GM04503 (cell line): ENCODE measurements at places on chromosomes 13 and 19.
A peak's percentile ranks its signal among the peaks of the same experiment; 100 is the strongest.

DNA sequence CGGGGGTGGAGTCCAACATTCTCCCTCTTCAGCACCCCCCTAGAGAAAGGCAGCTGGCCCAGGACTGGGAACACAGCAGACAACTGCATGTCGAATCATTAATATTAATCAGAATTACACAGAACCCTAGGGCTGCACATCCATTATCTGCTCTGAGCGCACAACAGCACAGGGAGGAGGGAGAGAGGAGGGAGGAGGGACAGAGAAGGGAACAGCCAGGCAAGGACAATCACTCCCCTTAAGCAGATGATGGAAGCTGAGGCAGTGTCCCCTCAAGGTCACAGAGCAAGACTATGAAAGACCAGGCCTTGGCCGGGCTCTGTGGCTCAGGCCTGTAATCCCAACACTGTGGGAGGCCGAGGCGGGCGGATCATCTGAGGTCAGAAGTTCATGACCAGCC is 25.7 kb downstream of the TLE6 start:
- DNase-seq: no peak

DNA sequence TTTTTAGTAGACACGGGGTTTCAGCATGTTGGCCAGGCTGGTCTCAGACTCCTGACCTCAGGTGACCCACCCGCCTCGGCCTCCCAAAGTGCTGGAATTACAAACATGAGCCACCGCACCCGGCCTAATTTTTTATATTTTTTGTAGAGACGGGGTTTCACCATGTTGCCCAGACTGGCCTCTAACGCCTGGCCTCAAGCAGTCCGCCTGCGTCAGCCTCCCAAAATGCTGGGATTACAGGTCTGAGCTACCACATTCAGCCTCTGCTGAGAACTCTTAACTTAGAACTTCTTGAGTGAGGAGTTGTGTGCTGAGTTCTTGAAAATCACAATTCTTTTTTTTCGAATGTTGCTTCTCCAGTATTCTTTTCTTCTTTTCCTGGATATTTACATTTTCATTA is 112.2 kb downstream of the PAN3 start:
- no peak for DNase-seq

DNA sequence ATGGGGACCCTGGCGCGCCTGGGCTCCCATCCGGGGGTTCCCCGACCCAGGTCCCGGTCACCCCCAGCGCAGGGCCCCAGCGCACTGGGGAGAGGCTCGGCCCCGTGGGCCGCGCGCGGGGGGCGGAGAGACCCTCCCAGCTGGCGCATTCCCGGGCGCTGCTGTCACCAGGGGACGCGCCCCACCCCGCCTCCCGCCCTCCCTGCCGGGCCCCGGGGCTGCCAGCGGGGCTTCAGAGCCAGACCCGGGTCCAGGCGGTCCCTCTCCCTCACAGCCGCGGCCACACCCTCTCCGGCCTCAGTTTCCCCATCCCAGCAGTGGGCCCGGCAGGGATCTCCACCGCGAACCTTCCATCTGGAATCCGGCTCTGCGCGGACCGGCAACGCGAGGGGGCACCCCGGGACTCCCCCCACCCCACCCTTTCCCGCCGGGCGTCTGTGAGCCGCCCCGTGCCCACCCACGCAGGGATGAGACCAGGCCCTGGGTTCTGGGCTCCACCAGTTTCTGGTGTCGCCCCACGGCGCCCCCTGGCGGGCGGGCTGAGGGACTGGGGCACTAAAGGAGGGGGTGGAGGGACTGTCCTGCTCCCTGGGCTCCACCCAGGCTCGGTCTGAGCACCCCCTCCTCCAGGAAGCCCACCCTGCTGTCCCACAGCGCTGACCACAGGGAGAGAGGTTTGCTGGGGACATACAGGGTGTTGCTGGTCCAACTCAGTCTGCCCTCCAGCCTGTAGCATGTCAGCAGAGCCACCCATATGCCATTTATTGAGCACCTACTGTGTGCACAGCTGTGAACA is 878 bp upstream of the ADAMTSL5 start:
- DNase-seq: no peak

DNA sequence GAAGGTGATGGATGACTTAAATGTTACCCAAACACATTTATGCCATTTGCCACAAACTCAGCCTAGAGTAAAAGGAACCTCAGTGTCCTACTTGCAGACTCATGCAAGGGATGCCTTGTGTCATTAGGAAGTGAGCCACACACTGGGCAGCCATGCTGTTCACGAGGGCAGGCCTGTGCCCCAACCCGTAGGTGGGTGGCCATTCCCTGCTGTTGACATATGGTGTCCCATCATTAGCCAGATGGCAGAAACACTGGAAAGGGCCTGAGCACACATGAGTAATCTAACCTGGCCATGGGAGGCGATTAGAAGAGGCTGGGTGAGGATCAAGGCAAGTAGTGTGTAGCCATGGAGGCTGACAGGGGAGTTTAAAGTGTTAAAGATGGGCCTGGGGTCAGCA is 9.7 kb upstream of the LRCH1 start:
- no peak for DNase-seq

DNA sequence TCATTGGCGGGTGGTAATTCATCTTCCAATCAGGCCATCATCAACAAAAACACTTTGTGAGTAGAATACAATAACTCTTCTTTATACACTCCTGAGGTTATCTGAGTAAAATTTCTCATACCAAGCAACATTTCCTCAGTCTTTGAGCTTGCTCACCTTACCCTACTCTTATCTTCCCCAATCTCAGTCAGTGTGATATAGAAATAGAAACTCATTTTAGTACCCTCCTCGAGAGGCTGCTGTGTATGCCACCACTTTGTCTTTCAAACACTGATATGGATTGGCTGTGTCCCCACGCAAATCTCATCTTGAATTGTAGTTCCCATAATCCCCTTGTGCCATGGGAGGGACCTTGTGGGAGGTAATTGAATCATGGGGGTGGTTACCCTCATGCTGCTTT is 209.7 kb downstream of the RBM26 start:
- DNase-seq: no peak

DNA sequence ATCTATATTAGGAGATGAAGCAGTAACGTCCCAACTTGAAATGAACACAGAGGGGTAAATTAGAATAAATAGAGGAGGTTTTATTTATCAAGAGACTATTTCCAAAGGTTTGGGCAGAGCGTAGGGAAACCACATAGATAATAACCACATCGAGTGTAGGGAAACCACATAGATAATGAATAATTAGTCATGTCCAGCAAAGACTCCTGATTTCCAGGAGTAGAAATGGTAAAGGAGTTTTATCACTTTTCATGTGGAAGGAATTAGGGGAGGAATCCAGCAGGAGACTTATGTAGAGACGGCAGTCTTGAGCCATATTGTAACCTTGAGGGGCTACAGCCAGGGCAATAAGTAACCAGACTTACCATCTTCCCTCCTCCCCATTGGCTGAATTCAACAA is 136.3 kb upstream of the CSNK1A1L start:
- DNase-seq: no peak

- no peak for DNase-seq
Measured at GRCh38 chr19:16226878-16227836, 29.4 kb downstream of the AP1M1 start.

DNA sequence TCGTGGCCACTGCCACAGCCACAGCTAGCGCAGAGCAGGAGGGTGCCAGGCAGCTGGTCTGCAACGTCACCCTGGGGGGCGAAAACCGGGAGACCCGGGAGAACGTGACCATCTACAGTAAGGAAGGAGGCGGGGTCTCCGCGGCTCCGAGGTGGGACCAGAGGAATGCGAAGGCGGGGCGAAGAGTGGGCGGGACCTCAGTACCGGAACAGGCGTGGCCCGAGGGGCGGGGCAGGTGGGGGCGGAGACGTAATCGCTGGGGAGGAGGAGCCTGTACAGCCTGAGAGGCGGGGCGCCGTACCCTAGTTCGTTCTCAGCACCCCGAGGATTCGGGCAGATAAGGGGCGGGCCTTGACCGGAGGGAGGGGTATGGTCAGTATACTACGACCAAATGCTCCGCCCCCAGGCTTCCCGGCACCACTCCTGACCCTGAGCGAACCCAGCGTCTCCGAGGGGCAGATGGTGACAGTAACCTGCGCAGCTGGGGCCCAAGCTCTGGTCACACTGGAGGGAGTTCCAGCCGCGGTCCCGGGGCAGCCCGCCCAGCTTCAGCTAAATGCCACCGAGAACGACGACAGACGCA is 2.5 kb downstream of the ICAM5 start:
- DNase-seq: no peak

- no peak for DNase-seq
Measured at GRCh38 chr19:18972851-18973250, 31.8 kb upstream of the HOMER3 start.

GRCh38 chr13:110421696-110422385 is 114.8 kb downstream of the COL4A2 start:
- no peak for DNase-seq

GRCh38 chr19:56573914-56574313 is 6.6 kb downstream of the ZNF470 start:
- no peak for DNase-seq

- no peak for DNase-seq
Measured at GRCh38 chr19:1763648-1764639, 10.6 kb downstream of the ONECUT3 start.

GRCh38 chr13:44237881-44238421 is 135.7 kb upstream of the SERP2 start:
- no peak for DNase-seq

- DNase-seq: peak; percentile 82
Measured at GRCh38 chr19:4870025-4870700, 2.7 kb upstream of the PLIN3 start.

DNA sequence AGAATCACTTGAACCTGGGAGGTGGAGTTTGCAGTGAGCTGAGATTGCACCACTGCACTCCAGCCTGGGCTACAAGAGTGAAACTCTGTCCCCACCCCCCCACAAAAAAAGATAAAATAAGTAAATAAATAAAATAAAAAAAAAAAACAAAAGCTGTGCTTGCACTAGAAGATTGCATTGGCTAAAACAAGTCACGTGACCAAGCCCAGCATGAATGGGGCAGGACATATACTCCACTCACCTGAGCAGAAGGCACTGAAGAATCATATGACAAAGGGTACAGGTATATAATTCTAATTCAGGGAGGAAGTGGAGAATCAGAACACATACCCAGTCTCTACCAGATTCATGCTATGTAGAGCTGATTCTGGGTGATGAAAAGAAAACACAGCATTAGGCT is 36.6 kb downstream of the CYP4F22 start:
- no peak for DNase-seq

DNA sequence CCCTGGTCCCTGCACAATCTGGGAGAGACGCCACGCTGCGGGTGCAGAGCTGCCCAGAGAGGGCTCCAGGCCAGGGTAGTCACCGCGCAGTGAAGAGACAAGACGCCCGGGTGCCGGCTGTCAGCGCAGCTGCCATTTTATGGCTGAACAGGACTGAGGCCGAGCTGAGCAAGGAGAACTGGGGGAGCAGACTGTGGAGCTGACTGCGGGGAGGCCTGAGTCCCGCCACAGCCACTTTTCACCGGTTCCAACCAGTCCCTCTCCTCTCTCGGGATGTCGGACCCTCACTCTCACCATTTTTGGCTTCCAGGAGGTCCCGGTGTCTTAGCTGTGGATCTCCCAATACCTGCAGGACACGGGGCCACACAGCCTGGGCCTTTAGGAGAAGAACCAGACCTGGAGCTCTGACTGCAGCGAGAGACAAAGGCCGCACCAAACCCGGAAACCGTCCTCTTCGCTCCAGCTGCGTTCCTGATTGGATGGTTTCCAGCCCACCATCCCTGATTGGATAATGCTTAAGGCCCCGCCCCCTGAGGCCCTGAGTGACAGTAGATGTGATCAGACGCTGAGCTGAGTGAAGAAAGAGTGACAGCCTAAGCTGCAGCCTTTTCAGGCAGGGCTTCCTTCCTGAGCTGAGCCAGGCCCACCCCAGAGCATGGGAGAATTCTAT is at the start of gene ZNF626:
TSS of gene ZNF626 (minus strand) at position 422 of the 670 bp plus-strand sequence. CDS start at position 297, 125 bp downstream.
- DNase-seq: peak; percentile 88

GRCh38 chr19:3725121-3725520 is 16.9 kb downstream of the TJP3 start:
- no peak for DNase-seq

DNA sequence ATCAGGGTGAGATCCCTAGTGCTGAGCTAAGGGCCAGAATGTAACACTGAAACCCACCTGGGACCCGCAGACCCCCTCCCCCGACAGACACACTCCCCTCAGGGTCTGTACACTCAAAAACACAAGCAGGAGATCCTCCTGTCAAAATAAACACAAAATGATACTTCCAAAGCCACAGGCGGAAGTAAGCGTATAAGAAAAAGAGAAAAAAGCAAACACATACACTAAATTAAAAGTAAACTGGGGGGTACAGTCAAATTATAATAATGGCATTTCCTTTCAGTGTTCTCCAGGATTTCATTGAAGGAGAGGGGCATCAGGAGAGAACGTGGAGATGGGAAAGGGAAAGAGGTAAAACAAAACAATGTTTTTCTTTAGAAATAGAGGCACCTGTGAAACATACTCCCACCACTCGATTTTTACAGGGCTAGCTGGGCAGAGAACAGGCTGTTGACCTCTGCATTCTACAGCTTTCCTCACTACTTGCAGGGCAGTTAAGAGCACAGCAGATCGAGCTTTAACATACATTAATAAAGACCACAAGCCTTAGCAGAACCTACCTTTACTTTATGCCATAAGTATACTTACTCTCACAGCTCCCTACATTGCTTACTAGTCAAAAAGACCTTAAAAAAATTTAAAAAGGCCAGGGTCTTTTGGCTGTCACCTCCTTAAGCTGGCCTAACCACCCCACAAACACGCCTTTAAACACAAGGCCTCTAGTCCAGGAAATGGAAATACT is 5.3 kb downstream of the ZIC5 start:
- no peak for DNase-seq

DNA sequence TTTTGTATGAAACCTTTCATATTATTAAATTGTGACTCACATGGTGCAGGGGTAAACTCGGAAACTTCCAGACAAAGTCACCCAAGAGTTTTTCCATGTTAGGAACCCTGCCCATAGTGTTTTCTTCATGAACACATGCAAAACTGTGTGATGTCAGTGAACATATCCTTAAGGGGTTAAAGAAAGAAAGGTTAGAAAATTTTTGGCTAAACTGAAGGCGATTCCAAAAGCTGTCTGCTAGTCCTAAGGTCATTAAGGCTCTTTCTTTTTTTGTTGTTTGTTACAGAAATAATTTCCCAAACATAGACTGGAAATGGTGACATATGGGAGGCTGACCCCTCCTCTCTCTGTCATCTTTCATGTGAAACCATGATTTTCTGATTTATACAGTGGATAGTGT is 271.9 kb downstream of the DNAJC15 start:
- no peak for DNase-seq

GRCh38 chr19:54147676-54148075 is 10.1 kb downstream of the CNOT3 start:
- DNase-seq: no peak

DNA sequence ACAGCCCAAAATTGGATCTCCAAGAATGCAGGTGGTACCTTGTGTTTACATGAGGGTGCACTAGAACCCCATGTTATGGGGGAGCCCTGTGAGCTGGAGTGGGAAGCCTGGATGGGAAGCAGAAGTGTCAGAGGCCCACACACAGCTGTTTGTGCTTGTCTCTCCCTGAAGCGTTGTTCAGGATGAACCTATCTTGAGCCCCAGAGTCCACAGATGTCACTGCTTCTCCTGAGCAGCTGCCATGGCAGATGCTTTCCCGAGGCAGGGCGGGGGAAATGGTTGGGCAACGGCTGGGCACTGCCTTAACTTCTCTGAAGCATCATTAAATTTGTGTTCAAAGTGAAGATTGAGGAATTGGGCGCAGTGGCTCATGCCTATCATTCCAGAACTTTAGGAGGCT is 17.1 kb upstream of the CHST8 start:
- no peak for DNase-seq

- DNase-seq: no peak
Measured at GRCh38 chr19:9848762-9849161, 13.6 kb downstream of the PIN1 start.

GRCh38 chr13:60213236-60213744 is 49.6 kb upstream of the DIAPH3 start:
- no peak for DNase-seq

GRCh38 chr19:3367628-3368440 is 1.5 kb downstream of the NFIC start:
- DNase-seq: no peak
